Stimulated activated CD8-positive, alpha-beta memory T cell treated with anti-CD3 and anti-CD28 coated beads, Interleukin-4, amount 100 ng/mL, for 1 hour (primary cell): ENCODE measurements at places on chromosomes 13 and 19.

- DNase-seq, result peak; percentile 86
Observed at GRCh38 chr19:54102421-54103169, at the start of gene NDUFA3. Gene NDUFA3 (plus strand): TSS chr19:54102855. CDS start chr19:54102879, 24 bp downstream.

DNA sequence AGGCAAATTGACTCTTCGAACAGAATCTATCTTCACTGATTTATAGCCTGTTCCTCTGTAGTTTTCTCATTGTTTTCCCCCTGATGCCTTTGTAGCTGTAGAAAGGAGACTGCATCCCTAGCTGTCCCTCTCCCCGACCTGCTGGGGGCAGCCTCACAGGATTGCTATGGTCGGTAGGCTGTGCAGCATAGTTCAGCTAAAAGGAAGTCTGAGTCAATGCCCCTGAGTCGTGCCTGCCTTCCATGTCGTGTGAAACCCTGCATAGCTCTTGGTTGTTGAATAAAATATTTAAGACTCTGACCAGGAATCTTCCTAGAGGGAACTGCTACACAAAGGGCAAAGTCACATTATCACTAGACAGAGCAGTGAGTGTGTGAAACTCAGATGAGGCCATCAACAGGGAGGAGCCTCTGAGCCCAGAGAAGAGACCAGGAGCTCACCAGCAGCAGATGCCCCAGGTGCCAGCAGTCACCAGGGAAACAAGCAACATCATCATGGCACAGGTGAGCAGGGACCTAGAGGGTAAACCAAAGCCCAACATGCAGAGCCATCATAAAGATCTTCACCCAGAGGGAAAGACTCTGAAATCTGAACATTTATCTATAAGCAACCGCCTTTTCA, 108.4 kb upstream of the NBEA start:
- DNase-seq, result no peak

GRCh38 chr13:109900741-109901140, 114.4 kb upstream of the IRS2 start:
- DNase-seq, result no peak

- DNase-seq, result no peak
Observed at GRCh38 chr19:36652958-36653357, 13.7 kb downstream of the ZNF461 start.

DNA sequence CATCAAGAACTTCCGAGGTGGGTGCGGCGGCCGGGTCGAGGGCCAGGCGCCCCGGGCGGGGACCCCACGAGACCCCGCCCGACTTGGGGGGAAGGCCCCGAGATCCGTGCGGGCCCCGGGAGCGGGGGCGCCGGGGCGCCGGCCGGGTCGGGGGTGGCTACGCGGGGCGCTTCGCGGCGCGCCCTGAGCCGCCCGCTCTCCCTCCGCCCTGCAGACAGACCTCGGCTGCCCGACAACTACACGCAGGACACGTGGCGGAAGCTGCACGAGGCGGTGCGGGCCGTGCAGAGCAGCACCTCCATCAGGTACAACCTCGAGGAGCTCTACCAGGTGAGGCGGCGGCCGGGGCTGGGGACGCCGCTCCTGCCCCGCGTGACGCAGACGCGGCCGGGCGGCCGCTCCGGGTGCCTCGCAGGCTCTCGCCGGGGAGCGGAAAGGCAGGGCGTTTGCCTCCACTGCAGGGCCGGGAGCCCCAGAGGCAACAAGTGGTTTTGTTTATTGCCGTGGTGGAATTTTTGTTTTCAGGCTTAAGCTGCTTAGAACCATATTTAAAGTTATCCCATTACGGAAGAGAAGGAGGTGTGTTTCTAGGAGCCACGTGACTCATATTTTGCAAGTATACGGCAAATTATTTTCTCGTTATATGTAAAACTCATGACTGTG, 477 bp downstream of the CUL4A start:
- peak; percentile 43 for DNase-seq

DNA sequence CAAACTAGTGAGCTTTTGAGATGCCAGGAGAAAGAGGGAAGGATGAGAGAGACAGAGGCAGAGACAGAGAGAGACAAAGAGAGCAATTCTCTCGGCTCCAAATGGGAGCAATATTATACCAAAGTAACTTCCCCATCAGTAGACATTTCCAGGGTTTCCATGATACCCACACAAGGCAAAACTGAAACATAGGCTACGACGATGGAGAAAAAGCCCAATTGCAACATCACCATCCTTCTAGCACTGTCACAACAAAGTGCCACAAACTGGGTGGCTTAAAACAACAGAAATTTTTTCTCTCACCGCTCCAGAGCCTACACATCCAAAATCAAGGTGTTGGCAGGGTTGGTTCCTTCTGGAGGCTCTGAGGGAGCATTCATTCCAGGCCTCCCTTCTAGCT, 81.4 kb downstream of the KCTD12 start:
- DNase-seq, result no peak
